SIG-M5 (cell line): ENCODE measurements at places on chromosomes 11 and 22.

GRCh38 chr11:3245071-3245470, 12.9 kb upstream of the MRGPRE start:
- no peak for DNase-seq

DNA sequence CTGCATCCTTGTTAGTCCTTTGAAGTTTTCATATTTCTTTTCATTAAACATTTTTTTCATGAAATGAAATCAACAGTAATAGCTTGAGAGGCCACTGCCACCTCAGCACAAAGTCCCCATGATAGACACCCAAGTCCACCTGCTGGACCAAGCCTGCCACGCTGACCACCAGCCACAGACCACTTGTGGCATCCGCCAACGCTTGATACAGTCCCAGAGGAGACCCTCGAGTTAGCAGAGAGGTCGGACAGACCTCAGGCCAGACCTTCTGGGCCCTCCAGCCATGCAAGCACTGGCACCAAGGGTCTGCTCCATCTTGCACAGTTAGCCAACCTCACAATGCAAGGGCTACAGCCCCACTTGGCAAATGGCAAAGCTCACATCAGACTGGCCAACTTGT, 91.8 kb upstream of the RTL6 start:
- no peak for DNase-seq

GRCh38 chr11:79309407-79309806, 131.4 kb downstream of the TENM4 start:
- DNase-seq, result no peak

- no peak for DNase-seq
Measured at GRCh38 chr11:46966773-46967172, 30.2 kb downstream of the CSTPP1 start.

DNA sequence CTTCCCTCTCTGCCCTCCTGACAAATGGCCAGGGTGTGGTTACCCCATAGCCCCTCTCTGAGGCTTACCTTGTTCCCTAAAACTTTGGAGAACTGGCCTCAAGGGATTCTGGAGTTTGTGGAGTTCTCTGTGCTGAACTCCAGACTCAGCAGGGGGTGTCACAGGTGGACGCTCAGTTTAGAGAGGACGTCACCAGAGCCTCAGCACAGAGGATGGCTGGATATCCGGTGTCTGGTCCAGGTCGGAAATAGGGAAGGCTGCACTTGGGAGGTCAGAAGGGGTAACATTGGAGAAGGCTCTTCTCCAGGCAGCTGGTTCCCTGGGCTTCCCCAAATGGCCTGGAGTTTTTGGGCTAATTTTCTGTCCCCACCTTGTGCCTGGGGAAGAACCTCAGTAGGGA, 64.2 kb downstream of the ADAMTS15 start:
- DNase-seq, result no peak

DNA sequence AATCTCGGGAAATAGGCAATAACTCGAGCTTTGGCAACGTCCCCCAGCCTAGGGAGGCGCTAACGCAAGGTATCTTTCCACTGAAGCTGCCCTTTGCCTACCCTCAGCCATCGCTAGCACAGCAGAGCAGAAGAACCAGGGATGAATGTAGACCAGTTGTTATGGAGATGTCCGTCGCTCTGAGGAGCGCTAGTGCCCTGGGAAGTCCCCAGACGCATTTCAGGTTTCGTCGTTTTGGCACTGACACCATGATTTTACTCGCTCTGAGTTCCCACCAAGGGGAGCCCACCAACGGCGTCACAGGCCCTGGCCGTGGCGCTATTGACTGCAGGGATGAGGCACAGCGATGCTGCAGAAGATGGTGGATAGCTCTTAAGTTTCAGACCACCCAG, 22.7 kb upstream of the BDNF start:
- no peak for DNase-seq

DNA sequence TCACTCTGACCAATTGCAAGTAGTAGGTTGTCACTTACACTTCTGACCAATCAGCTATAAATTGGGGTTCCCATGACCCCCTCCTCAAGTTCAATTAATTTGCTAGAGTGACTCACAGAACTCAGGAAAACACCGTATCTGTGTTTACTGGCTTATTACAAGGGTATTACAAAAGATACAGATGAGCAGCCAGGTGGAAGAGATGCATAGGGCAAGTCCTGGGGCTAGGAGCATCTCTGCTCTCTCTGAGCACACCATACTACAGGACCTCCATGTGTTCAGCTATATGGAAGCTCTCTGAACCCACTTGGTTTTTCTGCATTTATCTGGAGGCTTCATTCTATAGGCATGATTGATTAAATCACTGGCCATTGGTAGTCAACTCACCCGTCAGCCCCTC, 11.3 kb upstream of the GRK3 start:
- no peak for DNase-seq

- DNase-seq, result peak; percentile 88
Measured at GRCh38 chr11:63871962-63872799, 33.3 kb downstream of the MARK2 start.

- DNase-seq, result no peak
Measured at GRCh38 chr11:121281698-121282097, 10.9 kb upstream of the SC5D start.
